SK-MEL-5 (cell line): ENCODE measurements at places on chromosomes 6 and 20.

GRCh38 chr6:145713773-145714172 lies 21.5 kb downstream of the EPM2A start:
- no peak for DNase-seq

DNA sequence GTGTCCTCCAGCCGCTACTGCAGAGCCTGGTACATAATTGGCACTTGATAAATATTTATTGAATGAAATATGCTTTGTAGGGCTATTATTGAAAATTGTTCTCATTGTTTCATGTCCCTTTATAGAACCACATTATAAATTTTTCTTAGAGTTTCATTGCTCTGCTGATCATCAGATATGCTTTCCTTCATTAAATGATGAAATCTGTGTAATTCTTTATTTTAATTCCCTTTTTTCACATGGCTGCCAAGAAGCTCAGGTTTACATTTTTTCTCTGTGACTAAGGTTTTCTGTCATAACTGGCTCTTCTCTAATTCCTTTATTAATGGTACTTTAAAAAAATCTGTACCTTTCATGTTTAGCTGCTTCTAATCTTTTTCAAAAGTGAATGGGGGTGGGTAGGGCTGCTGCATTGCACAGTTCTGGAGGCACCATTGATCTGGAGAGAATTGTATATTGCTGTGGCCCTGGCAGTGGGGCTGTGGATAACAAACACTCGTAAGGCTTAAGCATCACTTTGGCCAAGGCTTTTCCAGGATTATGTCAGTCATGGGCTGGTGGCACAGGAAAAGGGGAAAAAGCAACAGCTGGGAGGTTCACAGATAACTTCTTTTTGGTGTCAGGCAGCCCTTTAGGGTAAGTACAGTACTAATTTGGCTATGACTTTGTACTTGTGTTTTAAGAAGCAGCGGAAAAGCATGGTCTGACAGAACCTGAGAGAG lies 43.8 kb downstream of the ARFGEF2 start:
- DNase-seq: no peak

DNA sequence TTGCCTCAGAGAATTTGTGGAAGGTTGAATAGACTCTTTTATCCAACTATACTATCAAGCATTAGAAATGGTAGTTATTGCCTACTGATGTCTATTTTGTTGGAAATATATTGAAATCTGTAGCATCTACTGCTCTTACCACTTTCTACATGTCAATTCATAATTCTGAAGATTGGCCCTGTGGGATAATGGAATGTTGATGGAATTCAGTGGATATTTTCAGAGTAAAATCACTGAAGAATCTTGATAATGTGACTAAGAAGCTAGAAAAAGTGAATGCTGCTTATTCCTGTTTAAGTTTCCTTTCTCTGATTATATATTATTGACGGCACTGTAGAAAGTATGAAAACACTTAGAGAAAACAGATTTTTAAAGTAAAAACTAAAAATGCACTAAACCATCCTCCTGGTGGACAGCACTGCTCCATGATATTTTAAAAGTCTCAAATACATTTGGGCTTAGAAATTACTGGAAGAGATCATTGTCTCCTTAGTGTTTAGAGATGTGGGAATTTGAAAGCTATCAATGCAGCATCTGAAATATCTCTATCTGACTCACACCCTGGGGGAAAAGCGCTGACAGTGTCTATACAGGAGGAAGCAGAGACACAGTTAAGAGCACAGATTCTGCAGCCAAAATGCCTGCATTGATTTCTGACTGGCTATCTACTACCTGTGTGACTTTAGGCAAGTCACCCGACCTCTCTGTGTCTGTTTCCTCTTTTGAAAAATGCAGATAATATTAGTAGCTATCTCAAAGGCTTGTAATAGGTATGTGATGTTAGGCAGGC lies 37.9 kb upstream of the RCAN2 start:
- DNase-seq: no peak

- DNase-seq: no peak
Measured at GRCh38 chr6:165325609-165326008, 16.2 kb upstream of the C6orf118 start.

DNA sequence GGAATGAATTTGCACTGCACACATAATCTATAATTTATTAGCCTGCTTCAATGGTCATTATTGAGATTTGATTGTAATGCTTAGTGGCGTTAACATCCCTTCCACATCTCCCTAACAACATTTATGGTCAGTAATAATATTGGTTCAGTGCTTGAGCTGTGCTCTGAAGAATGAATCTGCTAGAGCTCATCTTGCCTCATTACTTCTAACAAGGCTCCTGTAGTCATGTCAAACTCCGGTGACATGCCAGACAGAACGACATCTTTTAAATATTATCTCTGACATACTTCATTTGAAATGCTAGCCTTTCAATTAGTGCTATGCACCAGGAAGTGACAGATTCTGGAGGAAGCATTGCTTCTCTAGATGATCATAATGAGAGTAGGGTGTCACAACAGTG lies 240.3 kb upstream of the BTBD3 start:
- no peak for DNase-seq

GRCh38 chr20:46548688-46549087 lies 1.8 kb downstream of the OCSTAMP start:
- no peak for DNase-seq

DNA sequence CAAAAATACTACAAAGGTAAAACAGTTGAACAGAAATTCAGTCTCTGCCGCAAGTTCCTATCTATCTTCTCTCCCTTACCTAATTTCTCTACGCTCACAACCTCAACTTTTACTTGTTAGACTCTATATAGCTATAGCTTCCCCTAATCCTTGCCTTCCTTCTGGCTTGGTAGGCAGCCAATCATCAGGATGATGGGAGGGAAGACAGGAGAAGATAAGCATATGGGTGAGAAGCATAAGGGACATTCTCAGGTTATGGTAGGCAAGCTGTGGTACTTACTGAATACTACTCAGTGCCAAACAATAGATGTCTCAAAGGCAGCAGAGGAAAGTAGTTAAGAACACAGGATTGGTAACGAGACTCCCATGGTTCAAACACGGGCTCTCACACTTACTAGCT lies 7.8 kb downstream of the CCNC start:
- no peak for DNase-seq

GRCh38 chr6:17812311-17812710 lies 105.6 kb upstream of the NUP153 start:
- DNase-seq: no peak

GRCh38 chr20:38059832-38060231 lies 26.3 kb downstream of the RPRD1B start:
- DNase-seq: no peak

DNA sequence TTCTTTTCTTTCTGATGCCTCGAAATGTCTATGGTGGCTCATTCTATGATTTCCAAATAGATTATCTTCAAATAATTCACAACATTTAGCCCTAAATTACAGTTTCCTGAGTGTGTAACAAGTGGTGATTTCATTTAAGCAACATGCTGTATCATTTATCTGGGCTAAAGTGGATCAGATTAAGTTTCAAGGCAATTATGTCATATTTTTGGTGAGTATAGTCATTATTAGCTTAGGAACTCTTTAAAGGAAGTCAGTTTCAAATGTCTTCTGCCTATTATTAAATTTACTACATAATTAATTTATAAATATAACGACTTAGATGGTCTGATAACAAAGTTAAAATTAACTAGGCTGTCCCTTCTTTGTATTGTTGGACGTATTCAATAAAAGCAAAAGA lies 847.9 kb upstream of the FLRT3 start:
- no peak for DNase-seq

- DNase-seq: no peak
Measured at GRCh38 chr6:157520596-157521361, 139.8 kb downstream of the ZDHHC14 start.

GRCh38 chr6:56450376-56450775 lies 192.3 kb downstream of the DST start:
- no peak for DNase-seq

- DNase-seq: no peak
Measured at GRCh38 chr6:123810948-123811347, 7.3 kb downstream of the NKAIN2 start.

- DNase-seq: no peak
Measured at GRCh38 chr6:53202052-53202451, 53.4 kb upstream of the GCM1 start.

- no peak for DNase-seq
Measured at GRCh38 chr20:38350879-38351775, 4.8 kb downstream of the LBP start.

DNA sequence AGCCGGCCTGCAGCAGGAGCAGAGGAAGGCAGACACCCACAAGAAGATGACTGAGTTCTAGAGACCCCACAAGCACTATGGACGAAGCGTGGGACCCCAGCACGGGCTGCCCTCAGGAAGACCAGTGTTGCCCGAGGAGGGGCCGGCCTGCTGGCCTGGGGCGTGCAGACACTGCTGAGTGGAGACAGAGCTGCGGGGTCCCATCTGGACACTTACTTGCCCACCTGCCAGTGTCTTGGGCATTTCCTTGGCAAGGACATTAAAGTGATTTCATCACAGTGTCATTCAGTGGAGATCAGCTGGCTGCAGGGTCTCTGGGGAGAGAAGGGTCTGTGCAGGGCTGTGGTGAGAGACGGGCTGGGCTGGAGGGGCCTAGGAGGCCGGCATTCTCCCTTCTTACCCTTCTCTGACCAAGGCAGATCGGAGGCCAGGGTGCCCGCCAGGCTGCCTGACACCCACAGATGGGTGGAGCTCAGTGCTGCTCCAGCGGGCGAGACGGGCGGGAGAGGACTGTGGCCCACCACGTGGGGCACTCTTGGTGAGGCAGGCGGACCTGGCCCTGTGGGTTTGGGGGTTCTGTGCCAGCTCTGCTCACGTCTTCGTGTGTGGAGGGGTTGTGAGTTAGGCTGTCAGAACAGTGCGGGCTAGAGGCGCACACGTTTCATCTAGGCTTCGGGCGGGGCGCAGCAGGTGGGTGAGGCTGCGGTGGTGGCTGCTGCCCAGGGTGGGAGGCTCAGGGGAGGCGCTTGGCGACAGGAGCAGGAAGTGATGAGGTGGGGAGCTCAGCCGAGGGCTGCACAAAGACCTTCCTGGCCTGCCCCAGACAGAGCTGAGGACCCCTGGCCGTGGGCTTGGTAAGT lies at the start of gene LIME1:
TSS of gene LIME1 (plus strand) at position 806 of the 860 bp plus-strand sequence. CDS start 886 bp downstream, outside the sequence.
- no peak for DNase-seq
